Fibroblast of lung (primary cell): ENCODE measurements at places on chromosomes 12 and 14. TPM values are rescaled to one million over a fixed set of nuclear protein-coding genes. Genes with fewer than 3 reads are reported as not detected.

CPNE8 gene
- 10.5 and 13.4 TPM in 2 replicates for total RNA-seq

NOXRED1 gene
- total RNA-seq: 0.26 and 0.83 TPM in 2 replicates

LUM gene
- total RNA-seq: 217 and 240 TPM in 2 replicates

PMEL gene
- 0.26 and 0.50 TPM in 2 replicates for total RNA-seq

FAM181A gene
- not detected in 2 replicates for total RNA-seq

DICER1 gene
- total RNA-seq: 28.7 and 35.2 TPM in 2 replicates

ALX1 gene
- total RNA-seq: not detected in 2 replicates

SMCO2 gene
- 0.26 TPM in 1 of 2 replicates, not detected in the other for total RNA-seq

MYF6 gene
- total RNA-seq: under 0.01 TPM in 1 of 2 replicates, not detected in the other

CMA1 gene
- total RNA-seq: not detected in 2 replicates

PRB2 gene
- total RNA-seq: not detected in 2 replicates

DCAF4 gene
- 4.9 and 10.2 TPM in 2 replicates for total RNA-seq

FGF23 gene
- total RNA-seq: not detected in 2 replicates

ASCL1 gene
- not detected in 2 replicates for total RNA-seq

SLC2A14 gene
- total RNA-seq: under 0.01 and 0.17 TPM in 2 replicates

ASPG gene
- total RNA-seq: not detected in 2 replicates

FIGNL2 gene
- 0.17 and 0.26 TPM in 2 replicates for total RNA-seq
